ENCODE measurements at places on chromosomes 6 and 20.

- no peak for DNase-seq
Observed at GRCh38 chr6:70363741-70364493, 49.4 kb upstream of the FAM135A start.

DNA sequence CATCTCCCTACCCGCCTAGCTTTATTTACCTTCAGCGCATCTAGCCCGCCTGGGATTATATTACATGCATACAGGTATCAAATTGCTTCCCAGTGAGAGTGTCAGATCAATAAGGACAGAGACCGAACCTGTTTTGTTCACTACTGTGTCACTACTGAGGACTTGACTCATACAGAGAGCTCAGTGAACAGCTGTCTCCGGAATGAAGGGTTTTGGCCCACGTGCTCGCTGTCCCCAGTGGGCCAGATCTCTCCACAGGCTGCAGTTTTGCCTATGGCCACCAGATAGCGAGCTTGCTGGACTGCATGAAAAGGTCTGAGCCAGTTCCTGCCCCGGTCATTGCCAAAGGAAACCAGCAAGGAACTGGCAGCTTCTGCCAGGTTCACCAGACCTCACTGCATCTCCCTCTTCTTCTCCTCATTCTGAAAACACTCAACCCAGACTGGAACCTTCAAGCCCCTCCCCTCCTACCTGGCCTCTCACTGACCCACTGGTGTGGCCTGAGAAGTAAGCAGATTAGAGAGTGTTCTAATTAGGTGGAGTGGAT, 150.8 kb downstream of the ZMYND8 start:
- no peak for DNase-seq

GRCh38 chr6:11013721-11014070, 30.4 kb downstream of the ELOVL2 start:
- no peak for DNase-seq

GRCh38 chr6:138555421-138555988, 56.2 kb upstream of the NHSL1 start:
- no peak for DNase-seq

- DNase-seq: no peak
Observed at GRCh38 chr6:30681766-30682142, 4.7 kb downstream of the PPP1R18 start.
